ENCODE measurements at places on chromosomes 6 and 20.

DNA sequence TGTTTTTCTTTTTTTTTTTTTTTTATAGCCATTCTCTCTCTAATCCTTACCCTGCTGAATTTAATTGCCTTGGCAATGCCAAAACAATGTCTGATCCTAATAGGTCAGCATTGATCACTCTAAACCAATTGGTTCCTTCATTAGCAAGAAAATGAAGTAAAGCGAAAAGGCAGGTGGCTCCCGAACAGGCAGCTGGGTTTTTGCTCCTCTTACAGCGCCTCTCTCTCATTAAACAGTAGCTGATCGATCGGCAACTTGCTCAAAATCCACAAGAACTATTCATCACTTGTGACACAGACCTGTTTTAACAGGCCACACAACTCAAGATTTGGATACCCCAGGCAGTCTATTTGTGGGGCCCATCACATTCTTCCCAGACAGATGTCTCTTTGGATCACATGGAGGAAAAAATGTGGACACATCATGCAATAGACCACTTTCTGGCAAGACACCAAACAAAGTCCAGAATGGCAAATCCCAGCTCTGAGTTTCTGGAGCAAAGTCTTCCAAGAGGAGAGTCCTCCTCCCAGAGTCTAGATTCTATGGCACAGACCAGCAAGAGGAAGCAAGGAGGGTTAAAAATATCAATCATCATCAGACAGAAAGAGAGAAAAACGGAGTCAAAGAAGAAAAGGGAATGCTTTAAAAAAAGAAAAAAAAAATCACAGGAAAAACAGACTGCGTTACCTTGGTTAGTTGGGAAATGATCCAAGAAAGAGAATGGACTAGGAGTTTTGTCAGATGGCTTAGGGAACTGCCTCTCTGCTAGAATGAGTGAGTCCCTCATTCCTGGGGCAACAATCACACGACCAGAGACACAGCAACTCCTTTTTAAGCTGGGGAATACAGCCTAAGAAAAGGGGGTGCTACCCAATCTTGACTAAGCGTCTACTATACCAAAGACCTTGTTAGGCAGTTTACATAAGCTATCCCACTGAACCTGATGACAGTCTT is 247.8 kb downstream of the BTBD9 start:
- no peak for DNase-seq

DNA sequence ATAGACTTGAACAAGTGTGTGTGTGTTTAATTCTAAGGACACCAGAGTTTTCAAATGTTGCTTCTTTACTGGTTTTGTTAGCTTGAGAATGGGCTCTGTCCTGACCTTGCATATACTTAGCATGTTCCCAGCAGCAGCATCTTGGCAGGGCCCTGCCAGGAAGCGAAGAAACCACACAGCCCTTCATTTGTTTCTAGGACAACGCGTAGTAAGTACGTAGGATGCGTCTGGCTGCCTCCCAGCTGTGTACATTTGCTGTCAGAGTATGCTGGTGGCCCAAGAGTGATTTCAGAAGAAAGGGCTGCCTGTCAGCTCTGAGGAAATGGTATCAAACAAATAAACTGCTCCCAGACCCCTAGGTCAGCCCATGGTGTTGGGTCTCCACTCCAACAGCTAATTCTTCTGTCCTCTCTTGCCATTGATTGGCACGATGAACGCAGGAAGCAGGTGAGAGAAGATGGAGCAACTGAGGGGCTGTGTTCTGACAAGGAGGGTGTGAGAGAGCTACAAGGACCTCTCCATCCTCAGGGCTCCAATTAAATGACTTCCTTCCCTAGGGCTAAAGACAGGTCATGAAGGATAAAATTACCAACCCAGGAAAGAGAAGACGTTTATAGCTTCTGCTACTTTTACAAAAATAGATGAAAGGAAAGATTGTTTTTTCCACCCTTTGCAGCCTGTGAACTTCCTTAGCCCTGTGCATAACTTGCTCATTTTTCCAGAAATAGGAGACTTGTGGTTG is 55.9 kb upstream of the HDDC2 start:
- no peak for DNase-seq

DNA sequence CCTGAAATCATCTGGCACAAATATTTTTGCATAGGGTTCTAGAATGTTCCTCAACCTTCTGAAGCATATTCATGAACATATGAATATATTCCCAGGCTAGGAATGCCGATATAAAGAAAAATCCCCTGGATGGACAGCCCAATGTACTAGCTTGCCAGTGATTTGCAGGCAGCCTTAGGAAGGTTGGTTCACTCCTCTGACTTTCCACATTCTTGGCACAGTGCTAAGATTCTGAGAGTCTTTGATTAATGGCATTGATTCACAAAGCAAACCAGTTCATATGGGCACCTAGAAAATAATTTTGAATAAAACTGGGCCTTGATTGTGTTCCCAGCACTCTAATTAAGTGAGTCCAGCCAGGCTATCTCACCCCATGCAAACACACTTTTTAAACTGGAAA is 56.9 kb upstream of the ENPP4 start:
- no peak for DNase-seq

DNA sequence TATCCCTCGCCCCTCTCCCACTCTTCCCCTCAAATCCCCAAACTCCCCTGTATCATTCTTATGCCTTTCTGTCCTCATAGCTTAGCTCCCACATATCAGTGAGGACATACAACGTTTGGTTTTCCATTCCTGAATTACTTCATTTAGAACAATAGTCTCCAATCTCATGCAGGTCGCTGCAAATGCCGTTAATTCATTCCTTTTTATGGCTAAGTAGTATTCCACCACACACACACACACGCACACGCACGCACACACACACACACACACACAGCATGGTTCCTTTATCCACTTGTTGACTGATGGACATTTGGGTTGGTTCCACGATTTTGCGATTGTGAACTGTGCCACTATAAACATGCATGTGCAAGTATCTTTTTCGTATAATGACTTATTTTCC is 112.7 kb downstream of the KIF13A start:
- DNase-seq = no peak

DNA sequence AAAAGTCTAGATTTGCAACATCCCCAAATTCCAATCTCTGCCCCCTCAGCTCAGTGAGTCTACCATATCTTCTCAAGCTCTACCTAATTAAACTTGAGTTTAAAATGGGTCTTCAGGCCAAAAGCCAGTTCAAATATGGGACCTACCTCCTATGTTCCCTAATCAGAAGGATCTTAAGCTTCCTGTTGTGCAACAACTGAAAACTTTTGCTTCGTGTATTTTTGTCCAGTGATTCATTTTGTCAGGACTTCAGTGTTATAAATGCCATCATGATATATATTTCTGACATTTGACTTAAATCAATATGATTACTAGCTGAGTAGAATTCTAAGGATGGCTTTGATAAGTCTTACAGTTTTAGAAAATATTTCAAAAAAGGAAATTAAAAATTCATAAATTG is 622.6 kb upstream of the PTCHD4 start:
- DNase-seq = no peak

DNA sequence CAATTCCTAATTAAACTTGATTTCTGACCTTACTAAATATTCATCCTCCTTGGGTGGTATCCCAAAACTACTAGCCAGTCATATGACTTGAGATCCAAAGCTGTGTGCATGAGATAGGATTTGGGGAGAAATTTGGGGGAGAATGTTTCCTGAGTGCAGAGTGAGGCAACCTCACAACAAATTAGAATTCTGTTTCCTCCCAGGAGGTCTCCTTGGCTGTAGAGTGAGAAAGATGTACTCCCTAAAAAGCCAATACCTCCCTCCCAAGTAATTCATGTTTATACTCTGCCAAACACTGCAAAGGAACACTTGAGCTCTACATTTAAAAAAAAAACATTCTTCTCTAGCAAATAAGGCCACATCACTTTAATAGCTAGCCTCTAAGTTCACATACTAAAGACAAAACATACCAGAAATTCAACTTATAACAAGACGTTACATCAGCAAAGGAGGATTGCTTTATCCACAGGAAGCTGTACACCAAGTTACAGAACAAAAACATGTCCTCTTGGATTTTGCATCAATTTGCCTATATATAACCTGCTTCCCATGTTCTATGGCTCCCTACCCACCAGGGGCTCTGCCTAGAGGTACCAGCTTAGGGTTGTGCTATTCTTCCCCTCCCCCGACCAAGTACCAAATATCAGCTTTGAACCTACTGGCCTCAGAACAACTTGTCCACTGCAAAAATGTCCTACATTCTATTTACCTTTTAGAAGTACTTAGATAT is 15.4 kb upstream of the TMEM30A start:
- no peak for DNase-seq

DNA sequence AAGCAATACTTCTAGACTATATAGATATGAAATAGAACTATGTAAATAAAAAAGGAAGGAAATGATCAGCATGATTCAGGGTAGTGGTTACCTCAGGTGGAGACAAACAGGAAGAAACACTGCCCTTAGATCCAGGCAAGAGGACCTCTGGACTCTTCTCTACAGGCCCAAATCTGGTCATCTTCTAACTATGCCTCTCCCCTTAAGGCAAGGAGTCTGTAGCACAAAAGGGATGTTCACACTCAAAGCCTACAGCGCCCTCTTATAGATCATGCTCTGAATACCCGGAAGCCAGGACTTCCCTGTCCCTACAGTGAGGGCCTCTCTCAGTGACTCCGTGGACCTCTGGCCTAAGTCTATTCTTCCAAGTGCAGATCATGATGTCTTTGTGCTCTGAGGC is 30.4 kb upstream of the HIVEP2 start:
- DNase-seq = no peak

- DNase-seq = no peak
Measured at GRCh38 chr6:144931172-144932035, 646.3 kb downstream of the UTRN start.

GRCh38 chr20:51373713-51374455 is 168.6 kb downstream of the NFATC2 start:
- DNase-seq = no peak

DNA sequence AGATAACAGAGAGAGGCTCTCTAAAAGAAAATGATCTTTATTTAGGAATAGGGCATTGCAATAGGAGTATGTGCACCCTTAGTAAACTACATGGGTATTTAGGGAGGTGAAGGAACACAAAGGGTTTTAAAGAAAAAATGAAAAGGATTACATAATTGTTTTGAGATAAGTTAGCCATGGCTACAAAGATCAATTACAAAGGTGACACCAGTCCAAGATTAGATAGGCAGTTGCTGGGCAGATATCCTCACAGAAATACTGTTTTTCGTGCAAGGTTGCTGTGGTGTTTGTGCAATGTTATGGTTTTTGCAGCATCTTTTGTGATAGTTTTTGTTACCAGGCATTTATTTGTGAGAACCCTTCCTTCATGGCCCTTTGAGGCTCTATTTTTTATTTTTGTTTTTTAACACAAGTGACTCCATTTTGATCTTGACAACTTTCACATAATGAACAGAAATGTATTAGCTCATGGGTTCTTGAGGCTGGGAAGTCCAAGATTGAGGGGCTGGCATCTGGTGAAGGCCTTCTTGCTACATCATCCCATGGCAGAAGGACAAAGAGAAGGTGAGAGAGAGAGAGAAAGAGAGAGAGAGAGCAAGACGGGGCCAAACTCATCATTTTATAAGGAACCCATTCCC is 5.6 kb upstream of the CCNC start:
- no peak for DNase-seq

DNA sequence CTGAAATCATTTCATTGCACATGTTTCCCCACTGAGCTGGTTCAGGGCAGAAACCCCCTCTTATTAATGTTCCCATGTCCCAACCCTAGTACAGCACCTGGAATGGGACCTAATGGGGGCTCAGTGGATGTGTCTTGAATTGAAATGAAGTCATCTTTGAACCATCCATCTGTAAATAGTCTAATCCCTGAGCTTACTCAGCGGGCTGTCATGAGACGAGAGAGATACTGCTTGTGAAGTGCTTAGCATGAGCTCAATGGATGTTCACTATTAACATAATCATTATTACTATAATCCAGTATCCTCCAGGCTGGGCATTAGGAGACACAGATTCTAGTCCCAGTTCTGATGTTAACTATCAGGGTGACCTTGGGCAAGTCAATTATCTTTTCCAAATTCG is 106.6 kb upstream of the LRFN2 start:
- no peak for DNase-seq

GRCh38 chr6:89895276-89895874 is 1.1 kb downstream of the GJA10 start:
- DNase-seq = no peak

- DNase-seq = no peak
Measured at GRCh38 chr20:34201531-34201930, 39.7 kb upstream of the ASIP start.

- no peak for DNase-seq
Measured at GRCh38 chr6:27190126-27190525, 57.4 kb upstream of the PRSS16 start.

GRCh38 chr6:156925718-156926607 is 148.8 kb downstream of the ARID1B start:
- no peak for DNase-seq

DNA sequence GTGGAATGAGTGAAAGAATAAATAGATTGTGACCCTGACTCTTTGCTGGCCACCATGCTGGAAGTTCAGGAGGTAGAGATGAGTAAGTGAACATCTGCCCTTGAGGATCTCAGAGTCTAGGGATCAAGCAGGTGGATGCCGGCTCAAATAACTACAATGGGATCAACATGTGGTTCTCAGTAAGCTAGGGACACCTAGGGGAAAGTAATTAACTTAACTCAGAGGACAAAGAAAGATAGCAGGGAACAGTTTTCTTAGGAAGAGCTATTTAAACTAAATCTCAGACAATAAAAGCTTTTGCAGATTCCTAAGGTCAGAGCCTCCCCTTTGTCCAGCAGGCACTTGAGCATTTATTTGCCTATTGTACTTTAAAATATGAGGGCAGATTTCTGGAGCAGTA is 29.1 kb downstream of the SLC13A3 start:
- no peak for DNase-seq

DNA sequence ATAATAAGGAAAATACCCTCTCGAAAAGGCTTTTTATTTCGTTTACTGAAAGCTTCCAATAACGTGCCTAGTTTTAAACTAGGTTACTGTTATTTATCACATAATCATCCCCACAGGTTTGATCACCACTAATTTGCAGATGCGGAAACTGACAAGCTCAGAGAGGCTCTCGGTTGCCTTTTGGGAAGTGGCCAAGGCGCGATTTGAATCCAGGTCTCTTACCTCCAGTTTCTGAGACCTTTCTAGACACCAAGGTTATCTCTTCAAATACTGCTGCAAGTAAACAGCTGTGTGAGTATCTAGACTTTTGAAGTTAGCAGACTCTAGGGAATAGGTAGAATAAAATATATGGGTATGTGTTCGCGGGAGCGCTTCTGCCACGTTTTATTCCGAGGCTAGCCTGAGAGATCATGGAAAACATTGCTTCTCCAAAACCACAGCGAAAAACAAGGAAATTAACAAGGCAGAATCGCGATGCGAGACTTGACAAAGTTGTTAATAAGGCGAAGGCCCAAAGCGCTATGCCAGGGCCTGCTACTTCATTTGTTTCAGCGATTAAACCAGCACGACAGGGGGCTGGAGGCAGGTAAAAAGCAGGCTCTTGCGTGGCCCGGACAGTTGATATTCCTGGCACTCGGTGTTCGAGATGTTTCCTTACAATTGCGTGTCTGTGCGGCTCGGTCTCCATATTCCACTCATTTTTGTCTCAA is 1.8 kb upstream of the JARID2 start:
- DNase-seq = no peak

All from cortex of kidney (tissue), 1 donor.